ENCODE measurements at places on chromosomes 5 and 9.

DNA sequence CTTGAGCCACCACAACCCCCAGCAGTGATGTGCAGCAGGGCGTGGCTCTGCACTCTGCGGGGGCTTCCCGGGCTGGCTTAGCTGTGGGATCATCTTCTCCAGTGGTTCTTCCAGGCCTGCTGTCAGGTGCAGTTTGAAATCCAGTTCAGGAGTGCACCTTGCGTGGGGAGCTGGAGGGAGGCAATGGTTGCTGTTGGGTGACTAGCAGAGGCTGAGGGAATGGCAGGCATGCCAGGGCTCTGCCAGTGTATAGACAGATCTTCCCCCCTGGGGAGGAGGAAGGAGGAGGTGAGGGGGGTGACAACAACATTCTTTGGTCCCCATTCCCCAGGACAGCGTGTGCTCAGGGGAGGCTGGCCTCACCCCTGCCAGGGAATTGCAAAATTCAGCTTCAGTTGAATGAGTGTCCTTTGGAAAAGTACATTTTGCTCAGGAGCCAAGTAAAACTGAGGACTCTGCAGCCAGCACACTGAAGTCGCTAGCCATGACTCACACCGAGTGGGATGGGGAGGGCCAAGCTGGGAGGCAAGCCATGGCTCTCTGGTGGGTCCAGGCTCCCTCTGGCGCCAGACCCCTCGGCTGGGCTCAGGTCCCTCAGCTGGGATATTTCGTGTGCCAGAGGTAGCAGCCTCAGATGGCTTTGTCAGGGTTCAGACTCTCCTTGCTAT lies 35.0 kb downstream of the ERGIC1 start:
- DNase-seq, result no peak

DNA sequence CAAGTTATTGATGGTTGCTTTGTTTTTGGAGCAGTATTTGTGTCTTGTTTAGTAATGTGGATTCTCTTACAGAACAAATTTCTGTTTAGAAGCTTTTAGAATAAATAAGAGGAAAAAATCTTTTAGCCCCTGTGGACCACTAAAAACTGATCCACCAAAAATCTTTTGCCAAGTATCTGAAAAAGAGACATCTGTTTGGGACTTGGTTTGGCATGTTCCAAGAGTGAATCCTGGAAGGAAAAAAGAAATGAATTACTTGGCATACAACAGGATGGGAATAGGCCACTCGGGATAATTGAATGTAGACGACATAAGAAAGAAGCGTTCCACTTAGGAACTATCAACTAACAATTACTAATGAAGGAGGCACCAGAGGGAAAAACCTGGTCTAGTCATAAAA lies 1350.1 kb upstream of the C9orf72 start:
- DNase-seq, result no peak

GRCh38 chr5:14913096-14913495 lies 41.5 kb upstream of the ANKH start:
- no peak for DNase-seq

DNA sequence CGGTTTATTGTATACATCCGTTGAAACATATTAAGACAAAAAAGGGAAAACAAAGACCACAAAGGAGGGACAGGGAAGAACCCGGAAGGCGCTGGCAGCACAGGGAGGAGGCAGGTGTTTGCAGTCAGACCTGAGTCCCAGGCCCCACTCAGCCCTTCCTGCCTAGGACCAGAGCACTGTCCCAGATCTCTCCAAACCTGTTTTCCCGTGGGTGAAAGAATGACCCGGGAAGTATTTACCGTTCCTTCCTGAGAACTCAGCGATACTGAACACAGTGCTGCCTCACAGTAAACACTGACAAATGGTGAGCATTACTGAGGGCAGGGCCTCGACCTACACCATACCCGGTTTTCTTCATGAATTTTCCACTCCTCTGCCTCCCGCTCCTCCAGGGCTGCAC lies 1.2 kb downstream of the ABO start:
- DNase-seq, result no peak

DNA sequence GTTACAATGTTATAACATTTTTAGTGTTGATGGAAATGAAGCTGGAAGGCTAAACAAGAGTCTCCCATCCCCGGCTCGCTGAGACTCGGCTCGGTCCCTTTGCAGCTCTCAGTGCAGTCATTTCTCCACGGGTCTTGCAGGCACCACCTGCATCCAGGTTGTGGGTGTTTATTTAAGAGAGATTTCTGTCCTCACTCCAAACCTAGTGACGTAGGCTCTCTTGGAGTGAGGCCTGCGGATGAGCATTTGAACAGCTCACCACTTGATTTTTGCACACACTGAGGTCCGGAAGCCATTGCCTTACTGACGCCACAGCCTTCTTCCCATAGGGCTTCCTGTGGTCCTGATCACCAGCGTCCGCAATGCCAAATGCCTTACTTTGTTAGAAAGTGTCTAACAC lies 197.7 kb upstream of the OTULINL start:
- no peak for DNase-seq

DNA sequence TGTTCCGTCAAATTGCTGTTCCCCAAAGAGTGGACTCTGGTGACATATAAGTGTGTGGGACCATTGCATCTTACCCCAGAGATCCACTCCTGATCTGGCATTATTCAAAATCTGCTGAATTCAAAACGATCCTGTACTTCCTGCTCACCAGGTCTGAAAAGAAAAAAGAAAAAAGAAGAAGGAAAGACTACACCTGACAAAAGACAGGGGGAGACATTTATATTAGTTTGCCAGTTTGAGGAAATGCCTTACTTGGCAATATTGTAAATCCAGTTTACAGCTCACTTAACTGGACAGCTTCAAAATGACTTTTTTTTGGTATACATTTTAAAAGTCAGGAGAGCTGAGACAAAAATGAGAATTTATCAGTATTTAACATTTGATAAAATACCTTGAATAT lies 15.0 kb upstream of the GRHPR start:
- DNase-seq, result no peak

- no peak for DNase-seq
Observed at GRCh38 chr9:111953444-111953843, 56.8 kb downstream of the UGCG start.

DNA sequence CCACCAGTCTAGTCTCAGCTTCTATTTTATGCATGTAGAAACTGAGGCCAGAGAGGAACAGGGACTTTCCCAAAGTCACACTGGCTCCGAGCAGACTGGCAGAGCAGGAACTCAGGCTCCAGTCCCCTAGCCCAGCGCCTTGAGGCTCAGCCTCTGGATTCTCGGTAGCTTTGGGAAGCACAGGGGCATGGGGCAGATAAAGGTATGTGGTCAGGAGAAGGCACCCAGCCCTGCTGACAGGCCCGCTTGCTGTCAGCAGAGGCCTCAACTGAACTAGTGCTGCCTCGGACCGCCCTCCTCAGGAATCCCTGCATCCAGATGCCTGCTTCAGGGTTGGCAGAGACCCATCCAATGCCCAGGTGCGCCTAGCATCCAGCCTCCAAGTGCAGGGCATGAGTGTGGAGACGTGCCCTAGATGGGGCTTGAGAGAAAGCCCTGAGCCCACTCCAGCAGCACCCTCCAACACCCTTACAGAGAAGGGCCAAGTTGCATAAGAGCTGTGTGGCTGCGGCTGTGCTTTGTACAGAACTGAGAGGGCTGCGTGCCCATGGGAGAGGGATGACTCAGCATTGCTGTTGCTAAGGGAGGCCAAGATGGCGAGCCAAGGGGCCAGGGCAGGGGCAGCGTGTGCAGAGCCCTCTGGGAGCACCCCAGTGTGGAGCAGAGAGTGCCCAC lies 168.6 kb downstream of the MACROH2A1 start:
- no peak for DNase-seq

DNA sequence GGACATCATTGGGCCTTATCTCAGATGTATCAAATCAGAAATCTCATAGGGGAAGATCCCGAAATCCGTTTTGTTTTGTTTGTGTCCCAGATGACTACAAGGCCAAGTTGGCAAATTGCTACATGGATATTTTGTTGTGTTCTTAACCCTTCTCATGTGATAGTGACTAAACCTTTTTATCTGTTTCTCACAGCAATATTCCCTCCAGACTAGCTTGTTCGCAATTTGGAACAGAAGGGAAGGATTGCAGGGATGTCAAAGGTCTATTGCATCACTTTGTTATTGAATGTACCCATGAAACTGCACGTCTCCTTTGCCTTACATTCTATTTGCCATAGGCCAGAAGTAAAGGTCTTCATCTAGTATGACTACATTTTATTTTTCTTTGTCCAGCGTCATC lies 453.9 kb downstream of the NFIB start:
- no peak for DNase-seq

DNA sequence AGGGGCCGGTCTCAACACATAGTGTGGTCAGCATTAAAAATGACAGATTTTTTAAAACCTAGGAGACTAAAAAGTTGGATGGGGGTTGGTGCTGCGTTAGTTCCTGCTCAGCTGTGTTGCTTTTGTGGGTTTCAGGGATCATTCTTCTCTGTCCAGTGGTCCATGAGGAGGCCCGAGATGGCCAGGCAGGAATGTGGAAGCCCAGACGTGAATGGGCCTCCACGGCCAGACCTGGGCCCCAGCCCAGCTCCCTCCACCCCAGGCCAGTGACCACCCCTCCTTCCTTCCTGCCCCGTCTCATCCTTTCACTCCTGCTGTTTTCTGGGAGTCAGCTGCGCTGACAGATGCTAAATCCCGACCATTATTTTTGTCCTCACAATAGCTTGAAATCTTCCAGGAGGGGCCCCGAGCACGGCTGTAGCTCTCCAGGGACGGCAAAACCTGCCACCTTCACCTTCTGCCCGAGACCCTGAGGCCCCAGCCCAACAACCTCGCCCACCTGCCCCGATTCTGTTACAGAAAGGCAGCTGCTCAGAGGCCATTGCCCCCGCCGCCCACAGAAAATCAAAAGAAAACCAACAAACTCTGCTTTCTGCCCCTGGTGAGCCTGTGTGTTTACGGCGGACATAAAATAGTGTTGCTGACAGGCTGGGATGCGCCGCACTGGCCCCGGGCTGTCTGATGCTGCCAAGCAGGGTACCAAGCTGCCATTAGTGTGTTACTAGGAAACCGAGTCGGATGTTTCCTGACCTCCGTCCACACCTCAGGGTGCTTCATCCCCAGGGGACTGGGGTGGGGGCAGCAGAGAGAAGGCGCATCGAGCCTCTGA lies 83.7 kb upstream of the SARDH start:
- DNase-seq, result no peak

DNA sequence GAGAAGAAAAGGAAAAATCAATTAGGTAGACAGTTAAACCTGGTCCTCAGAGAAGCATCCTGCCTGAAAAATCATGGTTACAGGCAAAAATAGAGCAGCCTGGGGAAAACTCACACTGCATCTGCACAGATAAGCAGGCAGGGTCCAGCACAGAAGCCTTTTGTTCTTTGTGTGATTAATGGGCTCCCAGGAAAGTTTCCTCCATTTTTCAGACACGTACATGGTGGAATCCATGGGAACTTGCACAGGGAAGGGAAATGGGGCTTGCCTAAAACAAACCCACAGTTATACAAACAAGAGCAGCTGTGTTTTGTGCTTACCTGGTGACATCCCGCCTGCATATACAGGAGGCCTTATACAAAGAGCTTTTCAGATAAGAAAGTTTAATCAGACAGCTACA lies 243.9 kb upstream of the ATP10B start:
- no peak for DNase-seq

- no peak for DNase-seq
Observed at GRCh38 chr5:142617416-142618129, 68.3 kb downstream of the FGF1 start.

DNA sequence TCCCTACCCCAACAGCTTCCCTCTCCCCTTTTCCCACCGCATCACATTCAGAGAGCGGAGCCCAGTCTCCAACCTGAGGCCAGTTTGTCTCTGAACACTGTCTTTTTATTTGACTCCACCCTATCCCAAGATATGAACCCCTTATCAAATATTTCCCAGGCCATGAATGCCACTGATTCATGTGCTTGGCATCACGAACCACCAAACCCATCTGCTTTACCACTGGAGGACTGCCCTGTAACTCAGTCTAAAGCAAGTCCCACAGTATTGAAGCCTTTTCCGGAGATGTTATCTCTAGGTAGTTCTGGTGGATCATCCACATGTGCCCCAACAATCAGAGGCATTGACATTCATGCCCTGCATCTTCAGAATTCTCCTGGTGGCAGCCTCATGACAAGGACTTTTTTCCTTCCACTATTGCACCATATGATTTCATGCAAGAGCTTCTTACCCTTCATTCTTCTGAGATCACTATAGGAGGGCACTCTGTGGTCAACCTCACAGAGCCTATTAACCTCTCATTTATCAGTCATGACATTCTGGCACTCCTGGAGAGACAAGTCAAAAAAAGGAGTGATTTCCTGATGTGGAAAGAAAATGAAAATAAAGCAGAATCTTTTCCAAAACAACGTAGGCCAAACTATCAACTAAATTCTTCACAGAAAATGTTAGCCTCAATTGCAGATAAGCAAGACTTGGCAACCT lies 12.3 kb upstream of the SPATA31D4 start:
- no peak for DNase-seq

DNA sequence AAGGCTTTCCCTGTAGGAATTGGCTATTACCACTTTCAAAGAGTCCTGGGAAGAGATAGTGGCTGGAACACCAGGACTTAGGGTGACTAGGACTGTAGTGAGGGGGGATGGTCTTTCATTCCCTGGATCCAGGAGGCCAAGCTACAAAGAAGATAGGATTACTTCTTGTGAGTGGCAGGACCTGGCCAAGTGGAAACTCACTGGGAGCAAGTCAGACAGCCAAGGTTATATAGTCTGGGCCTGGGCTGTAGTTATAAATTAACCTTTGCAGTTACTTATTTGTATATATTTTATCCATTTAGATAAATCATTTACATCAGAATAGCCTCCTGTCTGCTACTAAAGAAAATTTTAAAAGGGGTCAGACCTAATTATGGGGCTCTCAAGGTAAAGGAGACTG lies 124.3 kb downstream of the TLR4 start:
- DNase-seq, result no peak

GRCh38 chr9:77450085-77450475 lies 198.0 kb downstream of the GNA14 start:
- DNase-seq, result no peak

GRCh38 chr5:142012792-142013388 lies at the start of gene GNPDA1:
Gene GNPDA1, minus strand, starts transcription at chr5:142013027. Its CDS starts 992 bp downstream, at chr5:142012035.
- DNase-seq, result peak; percentile 76

DNA sequence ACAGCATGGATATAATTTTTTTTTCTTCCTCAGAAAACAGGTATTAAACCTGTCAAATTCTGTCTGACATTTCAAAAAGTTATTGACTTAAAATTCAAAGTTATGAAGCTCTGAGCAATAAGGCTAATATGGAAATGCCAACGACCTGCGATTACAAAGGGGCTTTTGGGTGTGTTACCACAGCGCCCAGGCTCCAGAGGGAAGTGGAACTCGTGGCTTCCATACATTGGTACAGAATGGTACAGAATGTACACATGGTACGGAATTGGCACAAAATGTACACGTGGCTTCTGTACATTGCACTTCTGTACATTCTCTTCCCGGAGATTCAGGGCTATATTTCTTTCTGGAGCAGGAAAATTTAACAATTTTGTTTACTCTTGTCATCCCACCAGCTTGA lies 225.1 kb upstream of the TBCA start:
- DNase-seq, result no peak

GRCh38 chr5:157917491-157917890 lies 58.5 kb upstream of the CLINT1 start:
- no peak for DNase-seq

GRCh38 chr5:113514289-113514635 lies 768 bp downstream of the YTHDC2 start:
- DNase-seq, result no peak

Data from mesothelial cell of epicardium (in vitro differentiated cells).